Stimulated activated CD8-positive, alpha-beta memory T cell treated with anti-CD3 and anti-CD28 coated beads, Interleukin-15, amount 100 ng/mL, for 48 hours (primary cell): ENCODE measurements at places on chromosomes 12 and 14.

GRCh38 chr12:128467882-128468281, 200.9 kb downstream of the TMEM132C start:
- DNase-seq: no peak

- DNase-seq: no peak
Observed at GRCh38 chr14:67987606-67988005, 168.0 kb downstream of the RAD51B start.

DNA sequence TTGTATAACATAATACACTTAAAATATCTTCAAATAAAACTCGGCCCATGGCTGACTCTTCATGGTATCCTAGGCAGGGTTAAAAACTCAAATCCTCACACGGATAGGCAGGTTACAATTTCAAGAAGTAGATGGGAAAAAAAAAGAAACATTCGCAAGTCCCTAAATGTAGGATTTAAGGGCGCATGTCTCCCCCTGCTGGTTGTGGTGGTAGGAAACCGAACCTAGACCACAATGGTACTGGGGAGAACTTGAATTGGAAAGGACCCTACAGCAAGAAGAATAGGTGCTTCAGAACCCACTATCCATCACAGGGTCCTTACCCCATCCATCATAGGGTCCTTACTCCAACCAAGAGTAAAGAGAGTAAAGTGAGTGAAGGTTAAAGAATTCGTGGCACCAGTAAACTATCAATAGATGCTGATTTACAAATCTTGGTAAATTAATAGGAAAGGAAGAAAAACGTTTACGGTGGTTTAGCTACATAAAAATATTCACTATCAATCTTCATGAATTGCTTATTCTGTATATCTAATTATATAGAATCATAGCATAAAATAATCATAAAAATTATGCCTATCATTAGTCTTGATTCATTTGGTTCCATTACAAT, 3.3 kb upstream of the CIPC start:
- peak; percentile 54 for DNase-seq

DNA sequence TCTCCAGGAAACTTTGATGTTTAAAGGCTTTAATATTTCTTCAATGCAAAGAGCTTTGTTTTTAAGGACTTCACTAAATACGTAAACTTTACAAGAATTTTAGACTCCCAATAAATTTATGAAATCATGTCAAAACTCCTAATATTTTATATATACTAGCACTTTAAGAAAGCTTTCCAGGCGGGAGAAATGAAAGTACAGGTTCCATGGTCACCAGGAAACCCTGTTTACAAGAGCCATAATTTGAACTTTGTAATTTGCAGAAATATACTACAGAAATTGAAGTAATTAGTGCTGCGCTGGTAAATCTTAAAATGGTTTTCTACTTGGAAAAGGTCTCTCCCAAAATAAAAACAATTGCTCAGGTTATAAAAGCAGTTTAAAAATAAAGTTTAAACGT, 8.8 kb downstream of the CCDC92 start:
- DNase-seq: no peak

DNA sequence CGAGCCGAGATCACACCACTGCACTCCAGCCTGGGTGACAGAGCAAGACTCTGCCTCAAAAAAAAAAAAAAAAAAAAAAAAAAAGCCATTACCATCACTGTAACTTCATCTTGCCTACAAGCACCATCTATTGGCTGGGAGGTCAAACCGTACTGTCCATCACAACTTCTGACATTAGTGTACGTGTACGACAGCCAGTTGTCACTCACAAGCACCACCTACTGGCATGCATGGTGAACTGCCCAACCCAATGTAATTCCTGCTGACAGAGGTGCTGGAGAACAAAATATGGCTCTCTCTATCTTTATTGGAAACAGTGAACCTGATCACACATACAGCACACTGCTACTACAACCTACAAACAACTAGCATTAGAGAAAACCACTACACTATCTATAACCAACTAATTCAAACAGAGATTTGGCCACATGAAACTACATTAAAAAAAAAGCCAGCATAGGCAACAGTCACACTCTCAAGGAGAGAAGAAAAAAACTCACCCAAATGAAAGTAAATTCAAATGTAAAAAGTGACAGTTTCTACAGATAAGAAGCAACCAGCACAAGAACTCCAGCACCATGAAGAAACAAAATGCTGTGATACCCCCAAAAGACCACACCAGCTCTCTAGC, 82.3 kb downstream of the PUS7L start:
- DNase-seq: no peak

GRCh38 chr12:90281154-90281868, 572.7 kb upstream of the ATP2B1 start:
- no peak for DNase-seq

DNA sequence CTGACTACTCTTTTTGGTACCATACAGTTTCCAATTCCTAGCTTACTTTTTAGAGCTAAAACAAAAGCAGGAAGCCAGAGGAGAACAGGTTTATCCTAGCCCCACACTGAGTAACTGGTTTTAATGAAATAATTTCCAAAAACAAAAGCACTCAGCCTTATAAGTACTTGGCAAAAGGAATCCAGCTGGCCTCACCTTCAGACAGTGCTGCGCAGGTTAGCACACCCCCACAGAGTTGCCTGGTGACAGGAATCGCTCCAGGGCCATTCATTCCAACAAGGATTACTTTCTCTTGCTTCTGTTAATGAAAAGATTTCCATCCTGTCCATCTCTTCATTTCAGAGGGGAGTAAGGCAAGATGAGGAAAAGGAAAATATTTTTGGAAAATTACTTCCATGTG, 84.6 kb downstream of the SCFD1 start:
- DNase-seq: no peak

- peak; percentile 27 for DNase-seq
Observed at GRCh38 chr12:25377469-25378177, 126.9 kb upstream of the KRAS start.

GRCh38 chr12:32482226-32482625, 82.9 kb downstream of the FGD4 start:
- no peak for DNase-seq

DNA sequence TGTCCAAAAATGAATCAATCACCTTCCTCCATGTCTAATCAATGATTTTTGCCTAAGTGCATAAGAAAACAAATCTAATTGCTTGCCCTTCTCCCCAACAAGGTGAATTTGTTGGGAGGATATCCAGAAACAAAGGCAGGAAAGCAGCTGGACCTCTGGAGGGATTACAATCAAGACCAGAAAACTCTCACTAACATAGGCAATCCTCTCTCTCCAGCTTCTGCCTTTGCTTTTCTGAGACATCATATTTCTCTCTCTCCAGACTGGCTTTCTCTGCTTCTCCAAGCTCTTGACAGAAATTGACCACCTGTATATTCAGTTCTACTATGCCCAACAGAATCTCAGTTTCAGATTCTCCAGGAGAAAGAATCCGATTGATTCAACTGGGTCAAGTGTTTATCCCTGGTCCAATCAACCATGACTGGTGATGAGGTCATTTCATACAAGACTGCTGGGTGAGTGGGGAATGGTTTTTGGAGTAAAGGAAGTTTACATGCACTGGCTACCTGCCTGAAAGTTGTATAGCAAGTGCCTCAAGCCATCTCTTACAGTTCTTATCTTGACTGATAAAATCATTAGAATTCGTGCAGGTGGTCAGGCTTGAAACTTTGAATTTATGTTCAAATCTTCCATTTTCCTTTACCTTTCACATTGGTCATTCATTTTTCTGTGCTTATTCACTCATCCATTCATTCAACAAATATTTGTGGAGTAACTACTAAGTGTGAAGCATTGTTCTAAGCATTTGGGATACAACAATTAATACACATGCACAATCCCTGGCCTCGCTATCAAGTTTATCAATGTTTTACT, 22.2 kb upstream of the CFAP54 start:
- DNase-seq: no peak

- DNase-seq: no peak
Observed at GRCh38 chr14:69580009-69580577, 5.4 kb upstream of the CCDC177 start.

DNA sequence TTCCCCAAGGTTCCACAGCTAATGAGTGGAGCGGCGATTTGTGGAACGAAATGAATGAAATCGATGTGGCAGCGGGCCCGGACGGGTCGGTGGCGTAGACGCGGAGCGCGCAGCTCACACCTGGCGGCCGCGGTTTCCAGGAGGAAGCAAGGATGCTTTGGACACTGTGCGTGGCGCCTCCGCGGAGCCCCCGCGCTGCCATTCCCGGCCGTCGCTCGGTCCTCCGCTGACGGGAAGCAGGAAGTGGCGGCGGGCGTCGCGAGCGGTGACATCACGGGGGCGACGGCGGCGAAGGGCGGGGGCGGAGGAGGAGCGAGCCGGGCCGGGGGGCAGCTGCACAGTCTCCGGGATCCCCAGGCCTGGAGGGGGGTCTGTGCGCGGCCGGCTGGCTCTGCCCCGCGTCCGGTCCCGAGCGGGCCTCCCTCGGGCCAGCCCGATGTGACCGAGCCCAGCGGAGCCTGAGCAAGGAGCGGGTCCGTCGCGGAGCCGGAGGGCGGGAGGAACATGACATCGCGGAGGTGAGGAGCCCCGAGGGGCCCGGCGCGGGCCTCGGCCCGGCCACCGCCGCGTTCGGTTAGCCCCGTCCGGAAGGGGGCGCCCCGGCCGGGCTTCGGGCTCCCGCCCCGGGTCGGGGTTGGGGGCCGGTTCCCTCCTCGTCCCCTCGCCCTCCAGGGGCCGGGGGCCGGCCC, at the start of gene PTPN11:
TSS of gene PTPN11 (plus strand) at position 340 of the 689 bp plus-strand sequence. CDS start at position 505, 165 bp downstream.
- peak; percentile 87 for DNase-seq

GRCh38 chr14:83297361-83297760, 1763.7 kb upstream of the SEL1L start:
- no peak for DNase-seq
